Cortex of kidney (tissue), 1 donor: ENCODE measurements at places on chromosomes 3 and 15.

DNA sequence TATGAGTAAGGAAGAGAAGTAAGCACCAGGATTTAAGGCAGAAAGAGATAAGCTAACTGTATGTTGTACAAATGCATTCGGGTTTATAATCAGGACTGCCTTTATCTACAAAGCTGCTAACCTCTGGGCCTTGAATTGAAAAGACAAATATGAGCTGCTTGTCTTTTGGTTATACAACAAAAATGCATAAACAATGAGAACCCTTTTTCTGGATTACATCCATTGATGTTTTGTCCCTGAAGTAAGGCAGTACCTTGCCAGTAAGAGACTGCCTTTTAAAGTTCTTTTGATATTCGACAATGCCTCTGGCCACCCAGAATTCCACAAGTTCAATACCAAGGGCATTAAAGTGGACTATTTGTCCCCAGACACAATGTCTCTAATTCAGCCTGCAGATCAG is 280.7 kb downstream of the ZNF621 start:
- DNase-seq, result no peak

- no peak for DNase-seq
These were observed 213.1 kb downstream of the NTRK3 start for GRCh38 chr15:88043396-88043795.

DNA sequence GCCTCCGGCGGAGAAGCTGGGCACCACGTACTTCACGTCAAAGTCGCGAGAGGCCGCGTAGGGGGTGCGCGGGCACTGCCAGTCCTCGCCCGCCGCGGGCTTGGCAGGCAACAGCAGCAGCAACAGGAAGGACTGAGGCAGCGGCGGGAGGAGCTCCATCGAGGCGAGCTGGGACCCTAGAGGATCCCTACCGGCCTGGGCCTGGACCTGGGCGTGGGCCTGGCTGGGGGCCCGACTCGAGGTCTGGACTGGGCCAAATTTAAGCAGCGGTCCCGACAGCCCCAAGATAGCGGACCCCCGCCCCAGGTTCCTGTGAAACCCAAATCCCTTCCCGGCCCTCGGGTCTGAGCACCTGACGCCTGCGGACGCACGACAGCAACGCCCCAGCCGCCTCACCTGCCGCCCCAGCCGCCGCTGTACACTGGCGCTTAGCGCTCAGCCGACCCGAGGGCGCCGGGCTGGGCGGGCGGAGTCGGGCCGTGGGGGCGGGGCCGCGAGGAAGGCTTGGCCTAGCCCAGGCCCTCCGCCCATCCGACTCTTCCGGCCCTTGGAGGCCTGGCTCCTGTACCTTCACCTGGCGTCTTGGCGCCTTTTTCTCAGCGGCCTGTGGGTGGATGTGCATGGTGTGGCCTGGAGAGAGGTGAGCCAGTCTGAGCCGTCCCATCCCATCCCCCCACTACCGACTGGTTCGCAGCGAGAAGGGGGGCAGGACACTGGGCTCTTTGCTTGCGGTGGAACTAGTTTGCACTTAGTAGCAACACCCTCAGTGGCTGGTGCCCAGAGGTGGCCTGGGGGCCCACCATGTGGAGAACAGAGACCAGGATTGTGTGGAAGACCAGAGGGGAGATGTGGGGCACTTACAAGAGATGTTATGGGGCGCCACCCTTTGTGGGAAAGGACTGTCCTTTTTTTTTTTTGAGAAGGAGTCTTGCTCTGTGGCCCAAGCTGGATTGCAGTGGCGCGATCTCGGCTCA is at the start of gene MST1R:
TSS of gene MST1R (minus strand) at position 423 of the 974 bp plus-strand sequence. CDS start at position 159, 264 bp downstream.
- no peak for DNase-seq

- DNase-seq, result no peak
These were observed 2.7 kb downstream of the CHRNA3 start for GRCh38 chr15:78618064-78618463.
